Stimulated activated naive CD8-positive, alpha-beta T cell treated with anti-CD3 and anti-CD28 coated beads, Interleukin-15, Interleukin-2, amounts not matched to agents 100 U/mL and 50 U/mL, for 24 hours (primary cell): ENCODE measurements at places on chromosomes 12 and 14.

GRCh38 chr14:36057452-36058116 is 118.9 kb downstream of the PTCSC3 start:
- DNase-seq: no peak

- peak; percentile 63 for DNase-seq
Measured at GRCh38 chr14:69547701-69548348, 26.8 kb downstream of the CCDC177 start.

- no peak for DNase-seq
Measured at GRCh38 chr12:50949801-50950302, 2.5 kb upstream of the HIGD1C start.

GRCh38 chr12:106982229-106982628 is 4.7 kb downstream of the MTERF2 start:
- no peak for DNase-seq

GRCh38 chr12:107493135-107493494 is 192.5 kb upstream of the PWP1 start:
- no peak for DNase-seq

DNA sequence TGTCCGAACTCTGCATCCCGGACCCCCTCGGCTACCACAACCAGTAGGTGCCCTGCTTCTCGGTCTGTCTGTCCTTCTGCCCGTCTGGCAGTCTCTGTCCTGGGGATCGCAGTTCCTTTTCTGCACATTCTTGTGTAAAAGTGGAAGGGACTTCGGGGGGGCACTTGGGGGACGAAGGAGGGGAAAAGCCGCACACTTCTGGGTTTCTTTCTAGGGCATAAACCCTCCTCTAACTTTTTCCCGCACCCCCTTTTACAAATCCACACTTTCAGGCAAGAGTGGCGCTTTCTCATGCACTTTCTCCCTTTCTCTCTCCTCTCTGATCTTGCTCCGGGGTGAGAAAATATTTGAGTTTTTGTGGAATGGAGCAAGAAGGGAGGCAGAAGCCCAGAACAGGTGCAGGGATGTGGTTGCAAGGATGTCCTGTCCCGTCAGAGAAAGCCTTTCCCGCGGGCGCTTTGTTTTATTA is 506 bp downstream of the ESRRB start:
- no peak for DNase-seq

- DNase-seq: no peak
Measured at GRCh38 chr14:86897704-86898513, 1095.1 kb downstream of the GALC start.

- no peak for DNase-seq
Measured at GRCh38 chr14:36301159-36301558, 19.3 kb downstream of the MBIP start.

- no peak for DNase-seq
Measured at GRCh38 chr12:66637699-66638301, 41.1 kb downstream of the GRIP1 start.

DNA sequence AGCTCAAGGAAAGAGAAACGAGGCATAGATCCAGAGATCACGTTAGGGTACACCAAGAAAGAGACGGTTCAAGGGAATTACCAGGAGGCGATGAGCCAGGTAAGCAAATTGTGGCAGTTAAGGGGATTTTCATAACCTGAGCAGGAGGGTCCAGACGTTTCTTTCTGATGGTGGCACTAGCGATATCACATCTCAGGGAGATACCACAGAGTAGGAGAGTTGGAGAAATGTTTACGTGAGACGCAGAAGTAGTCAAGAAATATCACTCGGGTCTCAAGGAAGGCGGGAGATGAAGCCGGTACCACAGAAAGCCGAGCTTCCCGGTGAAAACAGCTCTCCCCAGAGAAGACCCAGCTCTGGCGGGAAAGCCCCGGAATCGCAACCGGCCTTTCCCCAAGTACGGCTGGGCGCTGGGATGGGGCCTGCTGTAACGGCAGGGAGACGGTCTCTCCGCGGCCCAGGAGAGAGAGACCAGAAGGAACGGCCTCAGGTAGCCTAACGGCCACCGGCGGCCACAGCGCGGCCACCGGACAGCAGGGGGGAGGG is 485 bp downstream of the SENP1 start:
- peak; percentile 59 for DNase-seq

DNA sequence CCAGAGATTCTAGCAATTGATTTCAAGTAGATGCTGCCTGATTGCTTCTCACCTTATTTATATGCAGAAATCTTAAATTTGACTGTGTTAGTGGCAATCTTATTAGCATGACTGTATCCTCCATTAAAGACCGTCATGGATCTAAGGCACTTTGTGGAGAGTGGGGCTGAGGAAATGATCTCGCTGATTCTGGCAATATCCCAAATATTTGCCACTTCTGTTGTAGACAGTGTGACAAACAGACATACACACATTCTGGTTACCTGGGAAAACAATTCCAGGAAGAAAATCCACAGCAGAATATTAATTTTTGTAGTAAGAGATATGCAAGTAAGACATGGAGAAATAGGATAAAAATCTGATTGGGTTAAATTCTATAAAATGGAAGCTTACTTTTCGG is 269.0 kb upstream of the G2E3 start:
- no peak for DNase-seq

DNA sequence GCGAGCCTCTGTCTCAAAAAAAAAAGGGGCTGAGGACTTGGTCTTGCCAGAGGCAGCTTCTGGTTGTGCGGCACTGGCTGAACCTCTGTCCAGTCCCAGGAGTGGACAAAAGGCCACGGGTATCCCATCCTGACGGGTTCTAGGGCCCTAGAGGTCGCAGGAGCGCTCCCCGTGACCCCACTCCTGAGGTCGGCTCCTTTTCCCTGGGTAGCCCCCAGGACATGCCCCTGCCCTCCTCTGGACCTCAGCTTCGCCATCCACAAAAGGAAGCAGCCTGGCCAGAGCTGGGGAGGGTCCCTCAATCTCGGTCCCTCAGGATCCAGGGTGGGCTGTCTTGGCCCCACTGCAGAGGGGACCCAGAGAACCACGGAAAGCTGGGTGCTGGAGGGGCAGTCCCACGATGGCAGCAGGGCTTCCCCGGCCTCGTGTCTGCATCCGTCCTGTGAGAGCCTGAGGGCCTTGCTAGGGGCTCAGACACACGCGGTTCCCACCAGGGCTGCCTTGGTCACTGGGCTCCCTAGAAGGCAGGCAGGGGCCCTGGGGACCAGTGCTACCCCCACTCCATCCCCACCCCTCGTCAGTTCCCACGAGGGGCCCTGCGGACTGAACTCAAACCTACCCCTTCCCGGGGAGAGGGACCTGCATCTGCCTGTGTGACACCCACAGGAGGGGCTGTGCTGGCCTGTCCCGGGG is 31.1 kb downstream of the ASCL4 start:
- DNase-seq: no peak

DNA sequence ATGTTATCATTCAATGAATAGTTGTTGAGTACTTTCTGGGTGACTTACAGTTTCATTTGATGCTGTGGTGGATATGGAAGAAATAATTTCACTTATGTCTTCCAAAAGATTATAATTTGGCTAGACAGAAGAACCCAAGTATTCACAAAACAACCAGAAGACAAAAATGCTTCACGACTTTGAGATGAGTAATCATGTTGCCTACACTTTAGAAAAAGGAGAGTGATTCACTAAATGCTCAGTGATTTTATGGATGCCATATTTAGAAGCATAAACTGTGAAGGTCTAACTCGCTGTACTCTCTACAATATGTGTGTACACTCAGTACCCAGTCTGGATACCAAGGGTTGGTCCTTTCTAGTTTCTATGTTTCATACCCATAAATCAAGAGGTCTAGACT is 101.3 kb upstream of the E2F7 start:
- no peak for DNase-seq

- peak; percentile 71 for DNase-seq
Measured at GRCh38 chr12:7219599-7220243, 30.2 kb downstream of the PEX5 start.

DNA sequence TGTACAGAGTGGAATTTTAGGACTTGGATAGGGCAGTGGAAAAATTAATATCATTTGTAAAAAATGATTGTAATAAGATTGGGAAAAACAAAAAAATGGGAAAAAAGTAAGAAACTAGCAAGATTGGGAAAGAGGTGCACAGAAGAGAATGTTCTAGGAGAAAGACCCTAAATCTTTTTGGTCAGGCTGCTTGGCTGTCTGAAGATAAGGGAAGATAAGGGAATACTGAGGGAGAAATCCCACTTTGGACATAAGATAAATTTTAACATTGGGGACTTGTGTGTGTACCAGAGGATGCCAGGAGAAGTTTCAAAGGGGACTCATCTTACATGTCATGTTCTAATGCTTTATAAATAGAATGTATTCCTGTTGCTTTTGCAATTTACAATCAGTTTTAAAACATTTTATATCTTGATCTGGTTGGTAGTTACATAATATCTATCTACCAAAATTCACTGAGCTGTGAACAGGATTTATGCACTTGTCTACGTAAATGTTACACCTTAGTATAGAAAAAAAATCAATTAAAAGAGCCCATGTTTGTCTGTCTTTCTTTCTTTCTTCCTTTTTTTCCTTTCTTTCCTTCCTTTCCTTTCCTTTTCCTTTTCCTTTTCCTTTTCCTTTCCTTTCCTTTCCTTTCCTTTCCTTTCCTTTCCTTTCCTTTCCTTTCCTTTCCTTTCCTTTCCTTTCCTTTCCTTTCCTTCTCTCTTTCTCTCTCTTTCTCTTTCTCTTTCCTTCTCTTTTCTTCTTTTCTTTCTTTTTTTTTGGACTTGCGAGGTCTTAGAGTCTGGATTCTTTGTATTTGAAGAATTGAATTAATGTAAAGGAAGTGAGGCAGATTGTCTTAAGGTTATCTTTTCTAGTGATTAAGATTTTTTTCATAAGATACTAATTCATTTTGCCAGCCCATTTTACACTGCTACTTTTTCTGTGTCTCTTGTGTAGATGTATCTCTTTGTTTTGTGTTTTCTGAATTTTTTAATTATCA is 66.1 kb downstream of the KTN1 start:
- no peak for DNase-seq

DNA sequence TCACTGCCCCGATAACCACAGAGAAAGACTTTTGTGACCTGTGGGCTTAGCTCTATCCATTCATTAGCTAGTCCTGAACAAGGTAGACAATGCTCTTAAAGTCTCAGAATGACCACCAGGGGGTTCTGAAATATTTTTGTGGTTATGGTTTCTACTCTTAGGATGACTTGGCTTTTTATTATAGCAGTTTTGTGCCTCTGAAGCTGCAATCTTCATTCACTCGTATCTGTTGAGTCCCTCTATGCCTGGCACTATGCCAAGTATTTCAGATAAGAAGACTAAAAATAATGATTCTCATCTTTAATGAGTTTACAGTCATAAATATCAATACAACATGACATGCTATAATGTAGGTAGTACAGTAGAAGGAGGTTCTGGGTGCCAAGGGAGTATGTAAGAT is 130.8 kb upstream of the TRHDE start:
- DNase-seq: no peak

DNA sequence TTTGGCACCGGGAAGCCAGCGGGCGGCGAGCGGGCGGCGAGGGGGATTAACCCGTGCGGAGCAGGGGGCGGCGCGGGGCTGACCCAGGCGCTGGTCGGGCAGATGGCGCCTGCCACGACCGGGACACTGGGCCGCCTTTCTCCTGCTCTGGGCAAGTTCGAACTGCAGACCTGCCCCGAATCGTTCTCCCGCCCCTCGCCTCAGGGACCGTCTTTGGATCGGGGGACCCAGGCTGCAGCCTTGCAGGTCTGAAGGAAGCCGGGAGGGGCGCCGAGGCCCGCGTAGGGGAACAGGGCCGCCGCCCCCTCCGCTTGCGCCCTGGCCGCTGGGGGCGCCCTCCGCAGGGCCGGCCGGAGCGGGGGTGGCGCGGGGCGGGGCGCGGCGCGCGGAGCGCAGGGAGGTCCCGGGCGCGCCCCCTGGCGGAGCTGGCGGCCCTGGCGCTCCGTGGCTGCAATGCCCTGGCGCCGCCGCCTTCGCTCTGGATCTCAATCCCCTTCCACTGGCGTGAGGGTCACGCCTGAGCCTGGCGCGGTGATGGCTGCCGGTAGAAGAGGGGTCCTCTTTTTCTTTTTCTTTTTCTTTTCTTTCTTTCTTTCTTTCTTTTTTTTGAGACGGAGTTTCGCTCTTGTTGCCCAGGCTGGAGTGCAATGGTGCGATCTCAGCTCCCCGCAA is 449 bp upstream of the LTBP2 start:
- peak; percentile 92 for DNase-seq

DNA sequence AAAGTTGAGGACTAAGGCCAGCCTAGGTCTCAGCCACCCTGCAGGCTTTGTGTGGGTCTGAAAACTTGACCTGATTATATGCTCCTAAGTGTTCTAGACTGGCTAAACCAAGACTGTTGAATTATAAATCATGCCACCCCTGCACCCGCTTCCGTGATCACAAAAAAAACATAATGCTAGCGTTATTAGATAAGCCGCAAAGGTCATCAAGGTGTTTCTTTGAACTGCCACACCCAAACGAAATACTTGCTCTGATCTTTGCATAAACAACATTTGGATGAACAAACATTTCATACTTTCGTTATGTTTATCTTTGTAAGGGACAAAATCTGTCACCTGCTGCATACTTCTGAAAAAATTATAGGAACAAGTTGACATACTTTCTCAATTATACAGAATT is 2.5 kb downstream of the SMCO2 start:
- no peak for DNase-seq

DNA sequence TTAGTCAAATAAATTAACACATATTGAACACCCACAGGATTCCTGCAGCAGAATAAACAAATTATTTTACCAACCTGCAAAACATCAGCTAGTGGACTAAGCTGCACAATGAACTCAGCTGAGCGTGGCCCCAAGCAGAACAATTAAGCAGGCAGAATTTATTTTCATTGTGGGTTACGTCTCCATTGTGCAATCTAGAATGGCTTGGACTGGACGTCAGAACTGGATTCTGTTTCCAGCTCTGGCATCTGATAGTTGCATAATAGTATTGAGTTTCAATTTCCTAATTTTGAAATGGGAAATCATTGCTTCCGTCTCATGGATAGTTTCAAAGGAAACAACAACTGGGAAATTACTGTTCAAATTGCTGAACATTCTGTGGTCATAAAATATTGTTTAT is 35.5 kb upstream of the RERG start:
- DNase-seq: no peak

DNA sequence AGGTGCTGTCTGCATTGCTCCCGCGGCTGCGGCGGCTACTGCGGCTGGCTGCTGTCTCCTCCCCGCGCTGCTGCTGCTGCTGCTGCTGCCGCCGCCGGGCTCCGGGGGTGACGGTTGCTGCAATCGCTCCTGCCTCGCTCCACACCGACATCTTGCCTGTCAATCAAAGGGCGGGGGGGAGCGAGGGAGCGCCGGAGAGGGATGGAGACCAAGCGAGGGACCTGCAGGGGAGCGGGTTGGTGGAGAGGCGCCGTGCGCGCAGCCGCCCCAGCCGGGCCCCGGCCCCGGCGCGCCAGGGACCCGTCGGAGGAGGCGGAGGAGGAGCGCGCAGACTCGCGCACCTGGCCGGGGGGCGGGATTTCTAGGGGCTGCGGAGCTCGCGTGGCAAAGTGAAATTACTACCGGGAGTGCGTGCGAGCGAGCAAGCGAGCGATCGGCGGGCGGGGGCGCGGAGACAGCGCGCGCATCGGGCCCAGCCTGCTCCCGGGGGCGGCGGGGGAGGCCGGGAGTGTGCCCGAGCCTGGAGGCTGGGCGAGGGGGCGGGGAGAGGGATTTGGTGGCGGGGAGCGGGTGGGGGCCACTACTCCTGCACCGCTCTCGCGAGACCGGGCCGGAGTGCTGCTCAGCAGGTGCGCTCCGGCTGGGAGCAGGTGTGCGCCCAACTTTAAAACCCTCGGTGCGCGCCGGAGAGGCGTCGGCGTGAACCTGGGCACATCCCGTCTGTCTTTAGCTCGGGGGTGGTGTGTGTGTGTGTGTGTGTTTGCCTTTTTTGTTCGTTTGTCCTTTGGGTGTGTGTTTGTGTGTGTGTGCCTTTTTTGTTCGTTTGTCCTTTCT is at the start of gene KSR2:
KSR2 (minus strand) TSS at position 165 of the 834 bp plus-strand sequence. CDS start 735 bp downstream, outside the sequence.
- DNase-seq: peak; percentile 57

- no peak for DNase-seq
Measured at GRCh38 chr12:5071496-5071895, 27.8 kb downstream of the KCNA5 start.
